ENCODE measurements at places on chromosomes 2 and 18.

DNA sequence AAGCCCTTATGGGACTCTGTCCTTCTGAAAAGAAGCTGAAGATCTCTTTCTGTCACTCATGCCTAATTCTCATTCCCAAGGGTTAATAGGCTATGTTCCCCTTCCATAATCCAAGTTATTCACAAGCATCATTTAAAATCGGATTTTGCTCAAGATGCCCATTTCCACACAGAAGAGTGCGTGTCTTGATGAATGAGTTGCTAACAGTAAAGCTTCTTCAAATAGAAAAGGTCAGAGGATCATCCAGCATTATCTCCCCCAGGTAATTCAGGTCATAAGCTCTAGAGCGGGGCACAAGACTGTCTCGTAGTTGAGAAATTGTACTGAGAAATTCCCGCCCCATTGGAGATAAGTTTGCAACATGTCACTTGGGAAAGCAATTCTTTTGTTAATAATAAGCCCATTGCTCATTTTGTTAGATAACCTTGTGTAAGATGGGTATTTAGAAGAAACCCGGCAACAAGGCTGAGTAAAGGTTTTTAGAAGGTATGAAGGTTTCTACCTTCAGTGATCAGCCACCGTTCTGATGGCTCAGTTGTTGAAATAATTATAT, 290.7 kb upstream of the EPAS1 start:
- no peak for DNase-seq

- no peak for DNase-seq
These were observed 241.3 kb downstream of the LOXHD1 start for GRCh38 chr18:46415532-46416252.

DNA sequence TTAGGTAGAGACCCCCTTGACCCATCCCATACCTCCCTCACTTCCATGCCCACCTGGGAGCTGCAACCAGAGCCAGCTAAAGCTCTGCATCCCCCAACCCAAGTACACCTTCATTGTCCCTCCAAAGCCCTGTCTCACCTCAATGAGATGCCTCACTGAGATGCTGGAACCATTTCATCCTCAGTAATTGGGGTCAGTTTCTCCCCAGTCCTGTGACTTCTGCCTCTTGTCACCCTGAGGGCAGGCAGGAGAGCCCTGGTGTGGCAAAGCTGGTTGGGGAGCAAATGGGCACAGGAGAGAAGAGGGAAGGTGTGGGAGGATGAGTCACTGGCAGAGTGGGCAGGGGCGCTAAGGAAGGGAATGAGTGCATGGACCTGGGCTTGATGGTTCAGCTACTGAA, 27.9 kb upstream of the NT5DC4 start:
- DNase-seq = no peak

DNA sequence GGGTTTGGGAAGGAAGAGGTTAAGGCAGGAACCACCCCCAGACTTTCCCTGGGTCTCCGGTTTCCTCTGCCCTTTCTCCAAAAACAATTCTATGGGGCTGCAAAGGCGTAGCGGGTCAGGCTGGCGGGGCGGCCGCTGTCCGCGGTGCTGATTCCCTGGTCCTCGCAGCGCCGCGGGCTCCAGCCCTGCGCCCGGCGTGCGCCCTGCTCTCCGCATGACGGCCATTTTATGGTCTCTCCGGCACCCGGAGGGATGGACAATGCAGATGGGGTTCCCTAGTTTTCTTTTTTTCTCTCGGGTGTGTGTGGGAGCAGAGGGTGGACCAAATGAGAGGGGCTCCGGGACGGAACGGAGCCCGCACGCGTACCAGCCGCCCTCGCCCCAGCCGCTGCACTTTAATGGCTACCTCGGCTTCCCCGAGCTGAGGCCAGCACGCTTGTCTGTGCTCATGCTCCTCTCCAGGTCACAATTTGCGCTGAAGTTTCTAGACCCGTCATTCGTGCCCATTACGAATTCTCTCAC, 1.6 kb downstream of the ST8SIA3 start:
- DNase-seq = no peak

GRCh38 chr18:55233857-55234256, 274.6 kb upstream of the CCDC68 start:
- DNase-seq = no peak

DNA sequence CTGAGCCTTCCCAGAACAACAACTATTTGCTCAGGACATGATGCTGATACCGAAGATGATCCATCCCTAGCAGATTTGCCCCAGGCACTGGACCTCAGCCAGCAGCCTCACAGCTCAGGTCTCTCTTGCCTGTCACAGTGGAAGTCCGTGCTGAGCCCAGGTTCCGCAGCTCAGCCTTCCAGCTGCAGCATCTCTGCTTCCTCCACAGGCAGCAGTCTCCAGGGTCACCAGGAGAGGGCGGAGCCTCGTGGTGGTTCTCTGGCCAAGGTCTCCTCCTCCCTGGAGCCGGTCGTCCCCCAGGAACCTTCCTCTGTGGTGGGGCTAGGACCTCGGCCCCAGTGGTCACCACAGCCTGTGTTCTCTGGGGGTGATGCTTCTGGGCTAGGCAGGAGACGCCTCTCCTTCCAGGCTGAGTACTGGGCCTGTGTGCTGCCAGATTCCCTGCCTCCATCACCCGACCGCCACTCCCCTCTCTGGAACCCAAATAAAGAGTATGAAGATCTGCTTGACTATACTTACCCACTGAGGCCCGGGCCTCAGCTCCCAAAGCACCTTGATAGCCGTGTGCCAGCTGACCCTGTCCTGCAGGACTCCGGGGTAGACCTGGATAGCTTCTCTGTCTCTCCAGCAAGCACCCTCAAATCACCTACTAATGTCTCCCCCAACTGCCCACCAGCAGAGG, 15.4 kb downstream of the CEP68 start:
- DNase-seq = no peak

- DNase-seq = no peak
These were observed 390.8 kb downstream of the TGIF1 start for GRCh38 chr18:3840766-3841165.

- no peak for DNase-seq
These were observed 142.2 kb downstream of the PKP4 start for GRCh38 chr2:158598862-158599517.

DNA sequence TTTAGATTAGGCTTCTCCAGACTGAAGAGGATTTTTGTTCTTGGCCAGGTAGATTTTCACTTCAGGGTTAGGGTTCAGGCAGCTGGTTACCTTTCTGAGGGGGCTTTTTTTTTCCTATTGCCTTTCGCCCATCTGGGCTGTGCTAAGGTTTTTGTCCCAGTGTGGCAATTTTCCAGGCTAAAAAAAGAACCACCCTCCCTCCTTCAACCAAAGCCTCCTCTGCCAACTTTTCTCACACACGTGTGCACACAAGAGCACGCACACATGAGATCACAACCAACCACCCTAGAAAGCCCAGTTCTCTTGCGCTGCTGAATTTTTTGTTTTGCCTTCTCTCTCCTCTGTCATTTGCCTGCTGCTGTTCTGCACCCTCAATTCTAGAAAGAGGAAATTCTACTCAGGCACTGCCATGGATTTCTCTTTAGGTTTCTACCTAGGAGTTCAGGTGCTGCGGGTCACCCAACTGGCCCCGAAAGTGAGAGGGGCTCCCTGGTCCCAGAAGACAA, 8.5 kb upstream of the CXCR4 start:
- no peak for DNase-seq

GRCh38 chr2:65019675-65020195, 30.5 kb downstream of the SLC1A4 start:
- no peak for DNase-seq

DNA sequence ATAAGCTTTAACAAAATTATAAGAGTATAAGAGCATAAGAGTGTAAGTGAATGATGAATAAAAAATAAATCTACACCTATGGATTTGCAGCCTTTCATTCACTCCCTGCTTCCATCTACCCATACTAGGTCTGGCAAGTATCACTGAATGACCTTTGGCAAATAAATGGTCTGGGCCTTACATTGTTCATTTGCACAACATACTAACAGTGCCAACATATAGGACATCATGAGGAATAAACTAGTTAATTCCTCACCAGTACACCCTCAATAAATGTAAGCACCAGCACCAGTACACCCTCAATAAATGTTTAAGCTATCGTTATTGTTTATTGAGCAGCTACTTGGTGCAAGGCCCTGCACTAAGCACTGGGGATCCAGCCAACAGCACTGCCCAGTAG, 26.9 kb downstream of the STAT1 start:
- DNase-seq = no peak

GRCh38 chr2:12074126-12074844, 327.9 kb downstream of the LPIN1 start:
- DNase-seq = no peak

- DNase-seq = no peak
These were observed 250.5 kb downstream of the GLI2 start for GRCh38 chr2:120985997-120986651.

DNA sequence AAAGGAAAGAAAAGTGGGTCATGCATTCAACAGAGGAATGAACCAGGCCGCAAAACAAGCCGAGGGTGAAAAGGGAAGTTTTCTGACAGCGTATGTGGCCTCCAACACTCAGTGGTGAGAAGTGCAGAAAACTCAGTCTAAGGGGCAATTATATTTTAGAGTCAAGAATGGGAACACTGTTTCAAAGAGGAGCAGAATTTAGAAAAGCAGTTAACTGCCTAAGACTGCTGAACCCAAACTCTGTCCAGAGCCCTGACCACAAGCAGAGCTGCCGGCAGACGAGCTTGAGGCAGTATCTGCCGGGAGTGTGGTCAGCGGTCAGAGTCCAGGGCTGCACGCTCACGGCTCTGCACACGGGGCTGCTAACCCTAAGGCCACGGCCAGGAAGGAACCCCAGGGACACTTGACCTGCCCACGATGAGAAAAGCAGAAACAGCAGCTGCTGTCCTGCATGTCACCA, 347.0 kb upstream of the ID2 start:
- no peak for DNase-seq

DNA sequence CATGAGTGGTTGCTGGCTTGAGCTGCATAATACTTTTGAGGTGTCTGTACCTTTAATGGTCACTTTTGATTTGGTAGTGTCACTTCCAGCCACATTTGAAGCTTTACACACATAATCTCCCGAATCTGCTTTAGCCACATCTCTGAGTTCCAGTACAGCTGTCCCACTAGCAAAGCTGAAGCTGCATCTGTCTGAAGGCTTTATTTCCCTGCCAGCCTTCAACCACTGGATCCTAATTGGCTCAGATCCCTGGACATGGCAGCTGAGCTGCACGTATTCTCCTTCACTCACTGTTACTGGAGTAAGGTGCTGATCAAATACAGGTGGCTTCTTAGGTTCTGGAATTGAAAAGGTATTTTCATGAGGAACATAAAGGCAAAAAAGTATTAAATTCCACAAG, 99.7 kb downstream of the TTN start:
- DNase-seq = no peak

DNA sequence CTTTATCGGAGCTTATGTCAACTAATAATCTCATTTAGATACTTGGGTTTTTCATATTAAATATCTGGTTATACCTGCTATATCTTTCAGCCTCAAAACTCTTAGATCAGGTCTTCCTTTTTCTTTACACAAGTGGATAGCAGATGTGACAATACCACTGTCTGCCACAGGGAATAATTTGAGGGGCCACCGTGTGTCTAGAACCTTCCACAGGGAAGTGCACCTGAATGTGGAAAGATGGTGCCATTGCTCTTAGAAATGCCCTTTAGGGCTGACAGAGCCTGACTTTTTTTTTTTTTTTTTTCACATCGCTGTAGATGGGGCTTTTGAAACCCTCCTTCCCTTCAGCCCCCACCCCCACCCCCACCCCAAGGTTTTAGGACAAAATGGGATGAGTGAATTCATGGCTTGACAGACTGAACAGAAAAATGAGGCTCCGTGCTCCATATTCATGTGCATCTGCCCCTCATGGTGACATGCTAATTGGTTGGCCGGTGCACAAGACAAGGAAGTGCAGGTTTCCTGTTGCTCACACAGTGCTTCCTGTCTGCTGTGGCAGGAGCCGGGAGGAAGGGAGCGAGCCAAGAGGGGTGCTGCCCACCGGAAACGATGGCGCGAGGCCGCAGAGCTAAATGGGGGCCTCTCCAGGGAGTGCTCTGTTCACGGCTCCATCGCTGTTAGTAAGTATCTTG, 246.0 kb downstream of the LDLRAD4 start:
- peak; percentile 64 for DNase-seq

DNA sequence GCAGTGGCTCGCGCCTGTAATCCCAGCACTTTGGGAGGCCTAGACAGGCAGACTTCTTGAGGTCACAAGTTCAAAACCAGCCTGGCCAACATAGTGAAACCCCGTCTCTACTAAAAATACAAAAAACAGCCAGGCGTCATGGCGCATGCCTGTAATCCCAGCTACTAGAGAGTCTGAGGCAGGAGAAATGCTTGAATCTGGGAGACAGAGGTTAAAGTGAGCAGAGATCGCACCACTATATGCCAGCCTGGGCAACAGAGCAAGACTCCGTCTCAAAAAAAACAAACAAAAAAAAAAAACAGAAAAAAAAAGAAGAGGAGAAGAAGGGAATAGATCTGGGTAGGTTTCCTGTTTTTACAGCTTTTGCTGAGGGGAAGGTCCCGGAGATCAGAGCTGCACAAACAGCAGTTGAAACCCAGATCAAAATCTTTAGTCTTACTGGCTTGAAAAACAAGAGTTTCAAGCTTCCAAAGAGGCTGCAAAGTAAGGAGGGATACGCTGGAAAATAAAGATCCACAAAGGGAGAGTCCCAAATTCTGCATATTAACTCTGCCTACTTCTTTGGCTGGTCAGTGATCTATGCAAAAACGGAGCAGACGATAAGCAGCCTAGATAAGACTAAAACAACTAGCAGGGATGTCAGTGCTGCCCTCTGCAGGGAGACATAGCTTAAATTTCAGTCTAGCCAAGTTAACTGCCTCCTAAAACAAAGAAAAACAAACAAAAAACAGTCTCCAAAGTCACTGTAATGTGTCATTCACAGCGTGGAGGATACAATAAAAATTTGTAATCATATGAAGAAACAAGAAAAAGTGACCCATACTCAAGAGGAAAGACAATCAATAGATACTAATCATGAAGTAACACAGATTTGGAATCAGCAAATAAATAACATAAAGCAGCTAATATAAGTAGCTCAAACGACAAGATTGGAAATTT, 74.1 kb downstream of the TLK1 start:
- DNase-seq = peak; percentile 42

DNA sequence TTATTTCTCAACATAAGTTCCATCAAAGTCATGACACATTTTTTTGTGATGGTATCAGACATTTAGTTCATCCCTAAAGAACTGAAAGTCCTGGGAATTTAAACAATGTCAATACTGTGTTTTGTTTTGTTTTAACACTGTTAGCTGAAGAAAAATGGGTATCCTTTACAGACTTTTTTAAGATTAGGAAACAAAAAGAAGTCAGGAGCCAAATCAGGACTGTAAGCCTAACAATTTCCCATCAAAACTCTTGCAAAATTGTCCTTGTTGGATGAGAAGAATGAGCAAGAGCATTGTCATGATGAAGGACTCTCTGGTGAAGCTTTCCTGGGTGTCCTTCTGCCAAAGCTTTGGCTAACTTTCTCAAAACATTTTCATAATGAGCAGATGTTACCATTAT, 69.4 kb downstream of the SRD5A2 start:
- DNase-seq = no peak
